NCI-H510A (cell line): ENCODE measurements at places on chromosomes 11 and 22.

DNA sequence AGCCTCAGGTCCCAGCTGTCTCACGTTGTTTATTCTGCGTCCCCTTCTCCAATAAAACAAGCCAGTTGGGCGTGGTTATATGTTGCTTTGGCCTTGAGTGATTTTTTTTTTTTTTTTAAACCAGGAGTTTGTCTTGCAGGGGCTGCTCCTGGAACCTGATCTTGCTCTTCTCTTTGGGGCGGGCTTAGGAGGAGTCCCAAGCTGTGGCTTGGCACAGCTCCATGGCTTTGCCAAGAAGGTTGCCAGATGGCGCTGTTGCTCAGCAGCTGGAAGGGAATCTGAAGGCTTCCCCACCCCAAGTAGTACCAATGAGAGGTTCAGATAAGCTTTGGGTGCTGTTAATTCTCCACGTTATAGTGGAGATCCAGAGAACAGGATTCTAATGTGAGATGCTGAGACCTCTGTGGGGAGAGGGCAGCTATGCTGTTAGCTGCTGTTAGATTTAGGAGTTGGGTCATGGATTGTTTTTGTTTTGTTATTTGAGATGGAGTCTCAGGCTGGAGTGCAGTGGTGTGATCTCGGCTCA, 2.0 kb upstream of the FERMT3 start:
- DNase-seq: peak; percentile 59

GRCh38 chr11:84261707-84262106, 975.5 kb upstream of the CCDC90B start:
- DNase-seq: no peak

GRCh38 chr22:30182350-30182745, 64.2 kb downstream of the LIF start:
- DNase-seq: no peak

DNA sequence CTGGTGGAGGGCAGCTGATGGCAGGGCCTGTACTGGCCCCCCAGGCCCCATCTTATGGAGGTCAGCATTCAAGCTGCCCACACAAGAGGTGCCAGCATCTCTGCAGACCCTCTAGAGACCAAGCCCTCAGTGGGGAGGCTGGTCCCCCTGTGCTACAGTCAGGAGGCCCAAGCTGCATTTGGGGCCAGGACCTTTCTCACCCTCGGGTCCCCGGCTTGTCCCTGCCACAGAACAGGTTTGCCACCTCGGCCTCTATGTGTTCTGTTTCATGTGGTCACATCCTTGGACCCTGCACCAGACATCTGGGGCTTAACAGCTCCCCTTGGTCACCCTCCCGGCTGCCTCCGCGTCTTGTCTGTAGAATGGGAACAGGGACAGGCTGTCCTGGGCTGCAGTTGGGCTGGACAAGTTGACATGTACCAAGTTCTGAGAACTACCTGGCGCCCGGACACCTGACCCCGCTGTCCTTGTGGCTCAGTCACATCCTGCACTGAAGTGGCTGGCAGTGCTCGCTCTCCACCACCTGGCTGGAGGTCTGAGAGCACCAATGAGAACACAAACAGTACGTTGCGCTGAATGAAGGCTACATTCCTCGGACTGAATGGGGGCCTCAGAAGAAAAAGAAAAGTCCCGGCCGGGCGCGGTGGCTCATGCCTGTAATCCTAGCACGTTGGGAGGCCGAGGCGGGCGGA, 2.7 kb upstream of the PLXNB2 start:
- DNase-seq: peak; percentile 48

- DNase-seq: no peak
These were observed 122.7 kb upstream of the TRPC6 start for GRCh38 chr11:101706541-101706940.

DNA sequence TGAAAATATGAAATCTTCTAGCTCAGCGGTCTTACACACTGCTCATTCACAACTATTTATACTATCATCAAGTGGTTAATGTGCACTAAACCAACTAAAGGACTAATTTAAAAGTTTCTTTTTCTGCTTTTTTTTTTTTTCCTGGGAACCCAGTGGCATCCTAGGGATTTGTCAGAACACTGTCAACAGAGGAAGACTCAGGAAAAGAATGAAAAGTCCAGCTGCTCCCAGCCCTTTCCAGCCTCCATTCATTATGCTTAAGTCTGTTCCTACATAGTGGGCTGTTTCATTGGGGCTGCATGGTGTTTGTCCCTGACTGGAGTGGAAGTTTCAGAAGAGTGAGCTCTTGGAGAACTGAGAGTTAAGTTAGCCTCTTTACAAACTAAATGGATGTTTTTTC, 391.1 kb downstream of the AASDHPPT start:
- no peak for DNase-seq

- DNase-seq: peak; percentile 49
These were observed 22.5 kb downstream of the LRRC10B start for GRCh38 chr11:61531044-61531443.

- DNase-seq: no peak
These were observed 37.1 kb downstream of the TAF1D start for GRCh38 chr11:93704237-93704636.

GRCh38 chr11:103773059-103773458, 263.4 kb upstream of the DDI1 start:
- DNase-seq: no peak

GRCh38 chr11:72439455-72439854, 5.1 kb upstream of the CLPB start:
- no peak for DNase-seq

DNA sequence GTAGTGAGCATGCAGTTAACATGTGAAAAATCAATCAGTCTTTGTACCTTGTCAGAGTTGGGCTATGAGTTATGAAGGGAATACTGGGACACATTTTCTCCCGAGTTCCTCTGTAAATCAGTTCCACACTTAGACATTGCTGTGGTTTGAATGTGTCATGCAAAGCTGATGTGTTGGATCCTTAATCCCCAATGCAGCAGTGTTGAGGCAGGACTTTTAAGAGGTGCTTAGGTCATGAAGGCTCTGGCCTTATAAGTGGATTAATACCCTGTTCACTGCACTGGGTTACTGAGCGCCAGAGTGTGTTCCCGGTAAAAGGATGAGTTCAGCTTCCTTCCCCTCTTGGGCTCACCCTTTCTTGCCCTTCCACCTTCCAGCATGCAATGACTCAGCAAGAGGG, 742.1 kb upstream of the TENM4 start:
- DNase-seq: no peak

DNA sequence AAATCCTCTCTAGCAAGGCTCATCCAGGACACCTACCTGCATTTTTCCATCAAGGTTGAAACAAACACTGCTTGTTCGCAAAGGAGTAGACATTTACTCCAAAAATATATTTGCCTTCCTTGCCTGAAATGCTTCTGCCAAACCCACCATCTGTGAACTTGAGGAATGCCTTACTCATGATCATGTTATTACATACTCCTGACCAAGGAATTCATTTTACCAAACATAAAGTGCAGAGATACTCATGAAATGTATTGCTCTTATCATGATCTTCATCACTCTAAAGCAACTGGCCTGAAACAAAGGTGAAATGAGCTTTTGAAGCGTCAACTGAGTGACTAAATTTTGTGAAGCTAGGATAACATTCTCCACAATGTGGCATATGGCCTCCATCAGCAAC, 243.1 kb upstream of the CCDC179 start:
- no peak for DNase-seq

DNA sequence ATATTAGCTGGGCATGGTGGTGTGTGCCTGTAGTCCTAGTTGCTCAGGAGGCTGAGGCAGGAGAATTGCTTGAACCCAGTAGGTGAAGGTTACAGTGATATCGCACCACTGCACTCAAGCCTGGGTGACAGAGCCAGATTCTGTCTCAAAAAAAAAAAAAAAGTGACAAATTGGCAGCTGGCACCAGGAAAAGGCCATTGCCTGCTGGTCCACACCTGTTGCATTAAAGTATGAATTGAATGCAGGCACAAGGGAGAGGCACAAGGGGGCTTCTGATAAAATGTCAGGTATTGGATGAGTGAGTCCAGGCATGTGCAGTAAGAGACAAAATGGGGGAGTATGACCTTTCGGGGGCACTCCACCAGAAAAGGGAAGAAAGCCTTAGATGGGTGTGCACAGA, 28.2 kb downstream of the ZNF70 start:
- DNase-seq: no peak

GRCh38 chr11:34335331-34335730, 22.5 kb downstream of the ABTB2 start:
- no peak for DNase-seq

DNA sequence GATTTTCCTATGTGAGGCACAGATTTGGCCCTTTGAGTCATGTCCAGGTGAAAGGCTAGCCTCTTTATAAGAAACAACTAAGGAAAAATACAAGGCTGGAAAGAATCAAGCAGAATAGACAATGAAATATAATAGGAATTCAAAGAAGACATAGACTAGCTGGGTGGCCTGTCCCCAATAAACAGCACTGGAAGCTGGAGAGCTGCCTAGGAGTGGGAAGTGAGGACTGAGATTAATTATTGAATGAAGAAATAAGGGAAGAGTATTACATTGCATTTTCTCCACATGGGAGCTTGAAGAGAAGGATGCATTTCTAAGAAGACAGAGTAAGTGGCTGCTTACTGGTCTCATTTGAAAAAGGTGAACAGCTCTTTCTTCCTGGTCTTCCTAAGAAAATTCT, 100.0 kb downstream of the CCDC34 start:
- no peak for DNase-seq

GRCh38 chr11:518463-519202, 11.6 kb upstream of the RNH1 start:
- no peak for DNase-seq

DNA sequence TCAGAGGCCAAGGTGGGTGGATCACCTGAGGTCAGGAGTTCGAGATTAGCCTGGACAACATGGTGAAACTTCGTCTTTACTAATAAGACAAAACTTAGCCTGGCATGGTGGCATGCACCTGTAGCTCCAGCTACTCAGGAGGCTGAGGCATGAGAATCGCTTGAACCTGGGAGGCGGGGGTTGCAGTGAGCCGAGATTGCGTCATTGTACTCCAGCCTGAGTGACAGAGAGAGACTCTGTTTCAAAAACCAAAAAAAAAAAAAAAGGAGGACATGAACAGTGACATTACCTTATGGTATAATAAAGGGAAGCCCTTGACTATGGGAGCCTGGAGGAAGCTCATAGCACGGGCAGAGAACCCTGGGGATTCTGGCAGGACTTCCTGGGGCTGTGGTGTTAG, 16.5 kb upstream of the PLEKHB1 start:
- no peak for DNase-seq

- no peak for DNase-seq
These were observed 3.5 kb downstream of the KRTAP5-10 start for GRCh38 chr11:71568704-71569349.

DNA sequence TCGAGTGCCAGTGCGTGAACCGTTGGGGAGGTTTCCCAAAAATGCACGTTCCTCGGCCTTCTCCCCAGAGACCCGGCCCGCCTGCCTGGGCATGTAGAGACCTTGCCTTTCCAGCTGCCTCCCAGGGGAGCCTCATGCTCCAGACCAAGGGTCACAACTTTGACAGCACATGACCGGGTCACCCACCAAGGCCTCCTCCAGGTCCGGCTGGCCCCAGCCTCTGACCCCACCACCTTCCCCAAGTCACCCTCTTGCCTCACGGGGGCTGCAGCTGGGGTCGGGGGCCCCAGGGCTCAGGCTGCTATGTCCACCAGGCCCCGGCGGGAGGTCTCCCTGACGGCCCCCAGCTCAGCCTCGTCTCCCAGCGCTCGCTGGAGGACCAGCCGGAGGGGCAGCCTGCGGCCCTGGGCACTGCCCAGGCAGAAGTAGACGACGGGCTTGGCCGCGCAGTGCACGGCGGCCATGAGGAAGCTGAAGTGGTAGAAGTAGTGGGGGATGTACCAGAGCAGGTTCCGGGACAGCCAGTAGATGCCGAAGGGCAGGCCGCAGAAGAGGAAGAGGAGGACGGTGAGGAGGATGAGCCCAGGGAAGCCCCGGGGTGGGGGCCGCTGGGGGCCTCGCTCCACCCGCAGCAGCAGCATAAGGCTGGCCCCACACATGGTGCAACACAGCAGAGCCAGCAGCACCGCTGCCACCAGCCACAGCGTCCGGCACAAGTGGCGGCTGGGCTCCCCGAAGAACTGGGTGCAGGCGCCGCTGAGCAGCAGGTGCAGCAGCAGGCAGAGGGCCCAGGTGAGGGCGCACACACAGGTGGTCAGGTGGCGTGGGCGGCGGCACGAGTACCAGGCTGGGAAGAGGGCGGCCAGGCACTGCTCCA, 4.4 kb downstream of the MRGPRE start:
- DNase-seq: no peak

- no peak for DNase-seq
These were observed 1.2 kb upstream of the APOBEC3C start for GRCh38 chr22:39012533-39013511.

GRCh38 chr11:22161489-22161888, 31.4 kb upstream of the ANO5 start:
- no peak for DNase-seq
